Vagina (tissue), 2 donors: ENCODE measurements at places on chromosomes 1 and 21. TPM values are rescaled to one million over a fixed set of nuclear protein-coding genes. Genes with fewer than 3 reads are reported as not detected.

DNA sequence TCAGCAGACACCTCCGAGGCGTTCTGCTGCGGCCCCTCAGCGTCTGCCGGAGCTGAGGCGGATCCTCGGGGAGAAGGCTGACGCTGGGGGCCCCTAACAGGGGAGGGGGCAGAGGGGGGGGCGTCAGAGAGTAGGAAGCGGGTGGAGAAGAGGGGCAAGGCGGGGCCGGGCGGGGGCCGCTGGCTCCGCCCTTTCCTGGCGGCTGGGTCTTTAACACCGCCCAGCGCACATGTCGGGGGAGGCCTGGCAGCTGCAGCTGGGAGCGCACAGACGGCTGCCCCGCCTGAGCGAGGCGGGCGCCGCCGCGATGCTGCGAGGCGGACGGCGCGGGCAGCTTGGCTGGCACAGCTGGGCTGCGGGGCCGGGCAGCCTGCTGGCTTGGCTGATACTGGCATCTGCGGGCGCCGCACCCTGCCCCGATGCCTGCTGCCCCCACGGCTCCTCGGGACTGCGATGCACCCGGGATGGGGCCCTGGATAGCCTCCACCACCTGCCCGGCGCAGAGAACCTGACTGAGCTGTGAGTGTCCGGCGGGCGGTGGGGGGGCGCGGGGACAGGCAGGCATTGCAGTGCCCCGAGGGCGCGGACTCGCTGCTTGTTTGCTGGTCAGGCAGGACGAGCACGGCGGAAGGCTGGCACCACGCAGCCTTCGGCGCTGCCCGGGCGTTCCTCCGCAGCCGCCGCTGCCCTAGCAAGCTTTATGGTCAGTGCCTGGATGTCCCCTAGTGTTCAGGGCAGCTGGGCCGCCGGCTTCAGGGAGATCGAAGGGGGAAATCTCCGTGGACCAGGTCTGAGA lies at the start of gene NTRK1:
TSS of gene NTRK1 (plus strand) at position 238 of the 796 bp plus-strand sequence. CDS start at position 308, 70 bp downstream.
- H3K27me3 ChIP-seq = no peaks in the 10 kb centered on the region
- H3K36me3 ChIP-seq = no peaks in the 10 kb centered on the region
- H3K4me1 ChIP-seq = peaks cover 29% of the 10 kb centered on the region
- H3K4me3 ChIP-seq = peak within 1 kb of the TSS; percentile 51
- H3K27ac ChIP-seq = peak within 1 kb of the TSS; percentile 62

- no peaks in the 10 kb centered on the region for H3K4me1 ChIP-seq
- no peak overlapping the region for H3K4me3 ChIP-seq
- H3K27me3 ChIP-seq = no peaks in the 10 kb centered on the region
- no peak overlapping the region for H3K27ac ChIP-seq
These were observed 531.2 kb downstream of the KIF26B start for GRCh38 chr1:245686006-245686405.

- H3K27ac ChIP-seq = peak overlapping the region; percentile 50
- no peak for DNase-seq
- no peaks in the 10 kb centered on the region for H3K36me3 ChIP-seq
- H3K27me3 ChIP-seq = no peaks in the 10 kb centered on the region
- no peak overlapping the region for H3K4me3 ChIP-seq
- H3K4me1 ChIP-seq = peaks cover 45% of the 10 kb centered on the region
These were observed 15.1 kb downstream of the NFASC start for GRCh38 chr1:204885790-204886189.

DNA sequence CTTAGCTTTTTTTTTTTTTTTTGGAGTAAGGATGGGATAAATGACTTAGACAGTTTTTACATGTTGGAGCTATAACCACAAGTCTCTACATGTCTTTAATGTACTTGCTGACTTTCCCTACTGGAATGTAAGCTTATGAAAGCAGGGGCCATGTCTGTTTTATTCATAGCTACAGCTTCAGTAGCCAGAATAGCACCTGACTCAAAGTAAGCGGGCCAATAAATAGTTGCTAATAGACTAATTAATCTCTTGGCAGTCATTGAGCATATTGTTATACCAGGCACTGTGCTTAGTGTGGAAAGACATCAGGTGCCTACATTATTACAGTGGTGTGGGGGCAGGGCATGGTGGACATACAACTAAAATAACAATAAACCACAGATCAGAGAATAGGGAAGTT lies 84.4 kb upstream of the HOOK1 start:
- H3K4me1 ChIP-seq = peaks cover 36% of the 10 kb centered on the region
- peak overlapping the region; percentile 71 for H3K27ac ChIP-seq
- no peaks in the 10 kb centered on the region for H3K36me3 ChIP-seq
- no peak for DNase-seq
- H3K27me3 ChIP-seq = no peaks in the 10 kb centered on the region

- DNase-seq = no peak
- peaks cover 47% of the 10 kb centered on the region for H3K36me3 ChIP-seq
- H3K27me3 ChIP-seq = no peaks in the 10 kb centered on the region
- H3K27ac ChIP-seq = no peak overlapping the region
These were observed 13.3 kb downstream of the PMF1 start for GRCh38 chr1:156226116-156226538.

LRRC8B gene
- total RNA-seq = 9.8 TPM

LAMB3 gene
- 68.8 TPM for total RNA-seq

SEC16B gene
- 1.7 TPM for total RNA-seq
